ENCODE measurements at places on chromosomes 16 and 17.

GRCh38 chr16:27325736-27326135 lies 12.0 kb downstream of the IL4R start:
- no peak for DNase-seq

- peak; percentile 38 for DNase-seq
Observed at GRCh38 chr16:11901091-11901490, 14.7 kb downstream of the GSPT1 start.

GRCh38 chr17:15917438-15918027 lies 27.4 kb upstream of the ADORA2B start:
- no peak for DNase-seq

DNA sequence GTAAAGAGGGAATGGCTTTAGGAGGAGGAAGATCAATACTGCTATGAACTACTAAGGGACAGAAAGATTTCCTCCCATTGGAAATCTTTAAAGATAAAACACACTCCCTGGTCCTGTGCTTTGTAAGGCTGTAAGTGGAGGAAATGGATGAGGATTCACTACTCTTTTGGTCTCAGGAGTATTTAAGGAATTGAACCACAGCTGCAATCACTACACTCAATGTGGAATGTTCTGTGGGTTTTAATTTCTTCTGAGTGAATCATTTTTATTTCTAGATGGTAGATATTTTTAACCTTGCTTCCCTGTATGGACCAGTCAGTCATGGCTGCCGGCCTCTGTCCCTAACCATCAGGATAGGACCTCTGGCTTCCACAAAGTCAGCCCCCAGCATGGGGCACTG lies 65.6 kb downstream of the SDR42E1 start:
- peak; percentile 72 for DNase-seq

DNA sequence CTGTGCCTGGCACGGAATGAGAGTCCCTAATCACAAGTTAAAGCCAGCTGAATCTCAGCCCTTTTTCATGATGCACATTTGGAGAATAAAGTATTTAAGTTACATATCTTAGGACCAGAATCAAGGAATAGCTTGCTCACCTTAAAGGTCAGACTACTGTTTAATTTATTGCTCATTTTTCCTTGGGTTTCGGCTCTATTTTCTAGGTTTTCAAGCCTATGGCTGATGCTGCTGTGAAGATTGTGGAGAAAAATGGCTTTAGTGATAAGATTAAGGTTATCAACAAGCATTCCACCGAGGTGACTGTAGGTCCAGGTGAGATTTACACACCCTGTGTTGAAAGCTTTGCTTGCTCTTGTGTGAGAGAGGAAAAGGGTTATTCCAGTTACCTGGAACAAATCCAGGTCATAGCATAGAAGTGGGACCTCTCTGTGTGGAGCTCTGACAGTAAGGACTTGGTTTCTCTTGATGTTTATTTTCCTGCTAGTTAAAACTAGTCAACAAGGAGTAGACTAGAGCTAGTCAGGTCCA lies 18.1 kb downstream of the PRMT7 start:
- no peak for DNase-seq

DNA sequence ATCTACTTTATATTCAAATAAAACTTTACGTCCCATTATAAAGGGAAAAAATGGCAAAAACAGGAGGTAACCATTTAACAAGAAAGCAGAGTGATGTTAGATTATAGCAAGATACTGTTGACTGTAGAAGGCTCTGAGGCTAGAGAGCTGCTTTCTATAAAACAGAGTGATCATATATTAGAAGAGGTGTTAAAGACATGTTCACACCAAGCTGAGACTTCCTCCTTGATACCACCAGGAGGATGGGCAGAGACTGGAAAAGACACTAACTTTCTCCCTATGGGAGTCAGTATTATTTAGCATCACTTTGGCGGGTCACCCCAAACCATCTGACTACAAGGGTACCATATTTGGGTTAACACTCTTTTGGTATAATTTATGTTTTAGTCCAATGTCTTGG lies 687 bp upstream of the CIITA start:
- no peak for DNase-seq

GRCh38 chr17:76700270-76700616 lies 10.5 kb downstream of the MXRA7 start:
- DNase-seq, result no peak

DNA sequence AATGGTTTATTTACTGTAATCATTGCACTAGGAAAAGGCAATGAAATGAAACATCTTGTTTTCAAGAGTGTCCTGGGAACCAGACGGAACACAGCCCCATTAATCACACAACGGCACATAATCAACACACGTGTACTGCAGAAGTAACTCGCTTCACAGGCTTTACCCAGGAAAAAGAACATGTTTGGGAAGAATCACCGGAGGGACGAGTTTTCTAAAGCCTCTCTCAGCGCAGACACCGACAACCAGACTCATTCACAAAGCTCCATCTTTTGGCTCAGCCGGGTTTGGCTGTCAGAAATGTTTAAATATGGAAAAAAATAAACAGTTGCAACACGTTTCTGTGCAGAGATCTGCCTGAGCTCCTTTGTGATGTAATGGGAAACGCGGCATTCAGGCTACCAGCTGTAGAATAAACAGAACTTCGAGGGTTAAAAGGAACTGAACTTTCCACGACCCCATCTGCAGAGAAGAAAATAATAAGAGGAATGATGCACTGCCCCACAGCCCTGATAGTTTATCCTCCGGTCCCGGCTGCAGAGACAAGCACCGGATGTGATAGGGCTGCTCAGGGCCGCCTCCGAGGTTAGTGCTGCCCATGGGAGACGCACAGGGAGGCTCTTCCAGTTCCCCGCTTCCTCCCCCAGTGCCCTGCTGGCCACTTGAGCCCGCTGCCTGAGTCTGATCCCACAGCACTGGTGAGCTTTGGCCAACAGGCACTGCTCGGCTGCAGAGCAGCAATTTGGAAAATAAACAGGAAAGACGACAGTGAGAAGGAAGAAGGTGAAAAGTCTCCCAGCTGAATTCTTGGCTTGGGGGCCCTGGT lies 119.8 kb downstream of the HIC1 start:
- peak; percentile 99 for DNase-seq

- DNase-seq, result peak; percentile 47
Observed at GRCh38 chr17:49390548-49391324, 23.9 kb downstream of the PHB1 start.

- peak; percentile 66 for DNase-seq
Observed at GRCh38 chr17:2243953-2244352, 59.6 kb downstream of the SMG6 start.

- DNase-seq, result no peak
Observed at GRCh38 chr16:5509794-5510193, 412.2 kb upstream of the EEF2KMT start.

DNA sequence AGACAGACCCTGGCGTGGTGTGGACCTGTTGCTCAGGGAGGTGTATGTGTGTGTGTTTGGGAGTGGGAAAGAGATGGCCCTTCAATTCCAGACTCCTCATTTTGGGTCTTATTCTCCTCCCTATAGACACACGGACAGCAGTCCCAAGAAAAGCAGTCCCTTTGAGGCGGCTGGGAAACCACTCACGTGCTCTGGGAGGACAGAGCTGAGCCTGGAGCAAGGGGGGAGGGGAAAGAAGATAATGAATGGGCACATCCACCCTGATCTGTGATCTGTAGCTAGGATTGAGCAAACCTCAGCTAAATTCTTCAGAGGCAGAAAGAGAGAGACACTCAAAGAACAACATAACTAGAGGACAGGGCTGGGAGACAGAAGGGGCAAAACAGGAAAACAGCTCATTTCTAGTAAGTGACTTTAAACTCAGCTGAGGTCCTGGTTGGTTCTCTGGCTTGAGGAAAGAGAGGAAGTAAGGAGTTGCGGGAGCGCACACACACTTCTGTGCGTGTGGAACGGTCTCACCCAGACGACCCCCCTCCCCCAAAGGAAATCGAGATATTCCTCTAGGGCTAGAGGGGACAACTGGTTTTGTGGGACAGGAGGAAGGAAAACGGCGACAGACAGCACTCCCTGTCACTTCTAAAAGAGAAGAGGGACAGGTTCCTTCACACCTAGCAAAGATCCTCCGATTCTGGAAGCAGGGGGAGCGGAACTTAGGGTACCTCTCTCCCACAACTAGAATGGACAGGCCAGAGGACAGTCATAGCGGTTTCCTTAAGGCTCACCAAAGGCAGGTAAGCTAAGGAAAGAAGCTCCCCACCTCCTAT lies 658 bp downstream of the RAB5C start:
- DNase-seq, result peak; percentile 54

GRCh38 chr16:54976651-54977200 lies 46.1 kb downstream of the IRX5 start:
- DNase-seq, result no peak

DNA sequence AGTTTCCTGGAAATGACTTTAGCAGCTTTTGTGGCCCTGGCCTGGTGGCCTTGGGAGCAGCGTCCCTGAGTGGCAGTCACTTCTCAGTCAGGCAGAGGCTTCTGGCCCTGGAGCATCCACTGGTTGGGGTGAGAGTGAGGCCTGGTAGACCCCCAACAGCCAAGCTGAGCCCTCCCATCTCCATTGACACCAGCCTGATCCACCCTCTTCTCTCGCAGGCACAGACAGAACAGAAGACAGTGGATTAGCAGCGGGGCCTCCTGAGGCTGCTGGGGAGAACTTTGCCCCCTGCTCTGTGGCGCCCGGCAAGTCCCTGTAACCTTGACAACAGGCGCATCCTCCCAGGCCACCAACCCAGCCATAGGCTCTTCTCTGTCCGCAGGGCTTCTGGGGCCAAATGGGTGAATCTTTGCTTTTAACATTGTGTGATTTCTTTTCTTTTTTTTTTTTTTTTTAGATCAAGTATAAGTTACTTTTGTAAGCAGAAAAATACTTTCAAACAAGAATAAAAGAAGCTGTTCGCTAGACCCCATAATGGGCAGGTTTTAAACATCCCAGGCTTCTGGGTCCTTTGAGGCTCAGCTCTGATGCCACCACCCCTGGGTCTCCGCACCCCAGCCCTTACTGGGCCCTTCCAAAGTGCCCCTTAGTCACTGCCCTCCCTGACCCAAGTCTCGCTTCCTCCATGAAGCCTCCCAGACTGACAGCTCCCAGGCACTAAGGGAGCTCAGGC lies 12.7 kb upstream of the FLYWCH1 start:
- no peak for DNase-seq

GRCh38 chr16:2498531-2499253 lies 15.1 kb upstream of the ATP6V0C start:
- no peak for DNase-seq

DNA sequence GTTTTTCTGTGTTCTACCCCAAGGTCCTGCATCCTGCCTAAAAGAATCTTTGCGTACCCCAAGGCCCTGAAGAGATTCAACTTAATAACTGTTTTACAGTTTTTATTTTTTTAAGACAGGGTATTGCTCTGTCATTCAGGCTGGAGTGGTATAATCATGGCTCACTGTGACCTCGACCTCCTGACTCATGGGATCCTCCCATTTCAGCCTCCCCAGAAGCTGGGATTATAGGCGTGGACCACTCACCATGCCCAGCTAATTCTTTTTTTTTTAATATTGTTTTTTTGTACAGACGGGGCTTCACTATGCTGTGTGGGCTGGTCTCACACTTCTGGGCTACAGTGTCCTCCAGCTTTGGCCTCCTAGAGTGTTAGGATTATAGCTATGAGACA lies 9.3 kb upstream of the FAAP100 start:
- DNase-seq, result peak; percentile 62

GRCh38 chr17:28528327-28529012 lies 22.3 kb downstream of the FOXN1 start:
- DNase-seq, result peak; percentile 56

DNA sequence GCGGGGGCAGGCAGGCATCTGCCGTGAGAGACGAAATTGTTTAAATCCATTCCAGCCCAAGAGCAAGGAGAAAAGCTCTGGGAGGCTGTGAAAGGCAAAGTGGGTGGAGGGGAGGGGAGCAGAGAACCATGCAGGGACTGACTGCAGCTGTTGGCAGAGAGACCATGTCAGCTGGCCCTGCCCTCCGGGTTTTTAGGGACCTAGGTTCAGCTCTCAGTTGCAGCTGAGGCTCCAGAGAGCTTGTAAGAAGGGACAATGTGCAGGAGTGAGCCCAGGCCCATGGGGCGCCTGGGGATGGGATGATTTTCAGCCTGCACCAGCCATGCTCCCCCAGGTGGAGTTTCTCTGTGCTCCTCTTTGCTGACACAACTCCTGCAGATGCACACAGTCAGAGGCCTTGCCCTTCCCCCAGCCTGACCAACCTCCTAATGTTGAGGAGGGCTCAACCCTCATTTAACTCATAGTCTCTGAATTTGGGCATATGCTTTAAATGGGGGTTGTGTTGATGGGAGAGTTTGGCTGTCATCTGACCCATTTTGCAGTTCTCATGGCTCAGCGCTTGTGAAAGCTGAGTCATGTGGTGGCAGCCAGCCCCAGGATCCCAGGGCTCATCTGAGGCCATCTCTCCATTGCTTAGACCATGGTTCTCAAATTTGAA lies 70.9 kb downstream of the PLXDC1 start:
- DNase-seq, result peak; percentile 84

DNA sequence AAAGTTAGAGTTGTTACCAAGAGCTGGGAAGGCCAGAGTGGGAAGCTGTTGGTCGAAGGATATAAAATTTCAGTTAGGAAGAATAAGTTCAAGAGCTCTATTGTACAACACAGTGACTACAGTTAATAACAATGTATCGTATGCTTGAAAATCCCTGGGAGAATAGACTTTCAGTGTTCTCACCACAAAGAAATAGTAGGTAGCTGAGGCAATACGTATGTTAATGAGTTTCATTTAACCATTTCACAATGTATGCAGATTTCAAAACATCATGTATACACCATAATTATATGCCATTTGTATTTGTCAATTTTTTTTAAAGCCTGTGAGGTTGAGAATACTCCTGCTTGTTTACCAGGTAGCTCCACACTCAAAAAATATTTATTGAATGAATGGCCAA lies 41.5 kb upstream of the MYOCD start:
- DNase-seq, result peak; percentile 41

- DNase-seq, result no peak
Observed at GRCh38 chr16:55647798-55648197, 8.0 kb upstream of the SLC6A2 start.

Measured in EH (cell line).